ENCODE measurements at places on chromosomes 6 and 20.

DNA sequence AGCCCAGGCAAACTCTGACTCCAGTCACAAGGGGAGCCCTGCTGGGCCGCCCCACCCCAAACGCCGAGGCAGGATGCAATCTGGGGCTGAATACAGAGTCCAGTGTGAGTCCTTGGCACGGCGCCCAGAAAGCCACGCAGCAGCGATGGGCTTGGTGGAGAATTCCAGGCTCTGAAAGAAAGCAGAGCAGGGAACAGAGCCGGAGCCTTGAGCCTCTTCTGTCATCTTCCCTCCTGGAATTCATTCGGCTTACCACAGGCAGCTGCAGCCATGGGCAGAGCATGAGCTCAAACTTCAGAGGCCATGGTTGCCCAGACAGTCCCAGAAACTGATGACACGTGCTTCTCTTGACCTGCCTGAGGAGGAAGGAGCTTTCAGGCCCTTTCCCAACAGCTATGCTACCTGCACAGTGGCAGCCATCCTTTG lies 441.1 kb upstream of the JARID2 start:
- no peak for DNase-seq

GRCh38 chr6:14159090-14159489 lies 41.5 kb downstream of the CD83 start:
- DNase-seq: no peak

GRCh38 chr20:51122931-51123658 lies 100.2 kb upstream of the KCNG1 start:
- no peak for DNase-seq

GRCh38 chr6:1724616-1725015 lies 114.9 kb downstream of the FOXC1 start:
- DNase-seq: no peak

GRCh38 chr6:159062564-159062945 lies 17.8 kb upstream of the TAGAP start:
- DNase-seq: peak; percentile 43

DNA sequence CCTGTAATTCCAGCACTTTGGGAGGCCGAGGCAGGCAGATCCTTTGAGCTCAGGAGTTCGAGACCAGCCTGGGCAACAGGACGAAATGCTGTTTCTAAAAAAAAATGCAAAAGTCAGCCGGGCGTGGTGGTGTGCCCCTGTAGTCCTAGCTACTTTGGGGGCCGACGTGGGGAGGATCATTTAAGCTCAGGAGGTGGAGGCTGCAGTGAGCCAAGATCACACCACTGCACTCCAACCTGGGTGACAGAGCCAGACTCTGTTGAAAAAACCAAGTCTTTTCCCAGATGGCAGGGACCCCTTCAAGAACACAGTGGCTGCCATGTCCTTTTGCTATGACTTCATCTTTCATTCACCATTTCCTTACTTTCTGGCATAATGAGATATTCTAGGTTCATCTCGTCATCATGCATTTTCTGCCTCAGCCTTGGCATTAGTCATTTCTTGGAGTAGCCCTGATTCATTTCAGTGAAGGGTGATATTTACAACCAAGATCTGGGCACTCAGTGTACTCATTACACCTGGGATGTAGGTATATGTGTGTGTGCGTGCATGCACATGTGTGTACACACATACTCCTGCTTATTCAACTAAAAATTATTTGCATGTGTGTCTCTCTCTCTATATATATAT lies 61.4 kb upstream of the TOX2 start:
- no peak for DNase-seq

GRCh38 chr6:162153120-162153519 lies 574.4 kb downstream of the PRKN start:
- DNase-seq: no peak

DNA sequence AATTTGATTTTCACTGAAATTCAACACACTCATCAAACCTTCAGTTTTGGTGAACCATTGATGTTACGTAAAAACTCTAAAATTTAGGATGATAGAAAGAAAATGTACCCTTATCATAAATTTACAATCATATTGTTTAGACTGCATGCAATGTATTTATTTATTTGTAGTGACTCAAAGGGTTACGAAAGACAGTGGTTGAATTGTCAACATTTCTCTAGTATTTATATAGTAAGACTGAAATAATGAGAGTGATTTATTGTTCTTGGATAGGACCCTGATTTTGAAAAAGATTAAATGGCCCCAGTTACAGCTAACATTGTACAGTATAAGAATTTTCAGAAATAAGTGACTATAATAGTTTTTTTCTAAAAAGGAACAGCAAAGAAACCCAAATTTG lies 591.5 kb downstream of the RFPL4B start:
- no peak for DNase-seq

DNA sequence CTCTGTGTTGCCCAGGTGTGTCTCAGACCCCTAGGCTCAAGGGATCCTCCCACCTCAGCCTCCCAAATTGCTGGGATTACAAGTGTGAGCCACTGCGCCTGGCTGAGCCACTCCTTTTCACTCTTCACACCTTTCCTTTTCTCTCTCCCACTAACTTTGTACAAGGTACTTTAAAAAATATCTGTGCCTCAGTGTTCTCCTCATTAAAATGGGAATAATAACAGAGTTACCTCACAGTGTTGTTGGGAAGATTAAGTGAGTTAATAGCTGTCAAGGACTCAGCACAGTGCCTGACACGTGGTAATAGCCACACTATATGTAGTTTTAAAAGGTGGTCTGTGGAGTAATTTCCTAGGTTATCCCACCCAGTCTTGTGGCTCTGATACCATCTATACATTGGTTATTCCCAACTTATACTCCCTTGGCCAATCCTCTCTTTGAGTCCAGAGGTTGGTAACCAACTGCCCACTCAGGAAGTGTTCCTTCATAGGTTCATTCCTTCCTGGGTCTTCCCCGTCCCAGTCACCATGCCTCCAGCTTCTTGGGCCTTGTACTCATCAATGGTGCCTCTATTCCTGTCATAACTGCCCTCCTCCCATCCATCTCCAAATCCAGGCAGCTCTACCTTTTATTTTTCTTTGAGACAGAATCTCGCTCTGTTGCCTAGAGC lies 78.6 kb upstream of the NAA20 start:
- no peak for DNase-seq

GRCh38 chr20:50244352-50245149 lies 53.9 kb downstream of the CEBPB start:
- DNase-seq: no peak

GRCh38 chr6:82245376-82245775 lies 2.2 kb downstream of the IBTK start:
- no peak for DNase-seq

- no peak for DNase-seq
Measured at GRCh38 chr6:136983687-136984086, 61.1 kb downstream of the IL20RA start.

DNA sequence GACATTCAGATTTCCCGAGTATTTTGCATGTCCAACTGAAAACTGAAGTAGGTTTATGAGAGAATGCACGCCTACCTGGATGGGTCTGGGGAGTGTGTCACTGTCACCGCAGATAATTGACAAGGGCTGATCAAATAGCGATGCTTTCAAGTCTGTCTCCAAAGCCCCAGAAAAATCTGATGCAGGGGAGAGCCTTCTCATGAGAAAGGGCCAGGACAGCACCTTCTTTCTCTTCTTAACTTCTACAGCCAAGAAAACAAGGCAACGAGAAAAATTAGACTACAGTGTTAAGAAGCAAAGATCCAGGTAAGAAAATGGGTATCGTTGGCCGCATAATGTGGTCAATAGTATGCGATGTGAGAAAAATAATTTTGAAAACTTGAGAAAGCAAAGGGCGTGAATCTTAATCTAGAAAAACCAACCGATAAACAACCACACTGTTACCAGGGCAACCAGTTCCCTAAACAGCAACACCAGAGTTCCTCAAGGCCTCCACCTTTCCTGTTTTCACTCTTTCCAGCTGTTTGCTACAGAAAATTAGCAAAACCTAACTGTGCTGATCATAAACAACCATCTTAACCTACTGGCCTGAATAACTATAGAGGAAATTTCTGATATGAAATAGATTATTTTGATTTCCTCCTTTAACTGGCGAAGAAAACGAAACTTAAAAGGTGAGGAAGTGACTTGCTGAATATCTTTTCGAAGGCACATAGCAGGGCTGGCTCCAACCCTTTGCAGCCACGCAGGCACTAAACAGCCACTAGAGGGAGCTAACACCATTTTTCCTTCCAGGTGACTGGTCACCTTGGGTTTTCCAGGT lies 2.6 kb downstream of the TAGAP start:
- DNase-seq: peak; percentile 66

DNA sequence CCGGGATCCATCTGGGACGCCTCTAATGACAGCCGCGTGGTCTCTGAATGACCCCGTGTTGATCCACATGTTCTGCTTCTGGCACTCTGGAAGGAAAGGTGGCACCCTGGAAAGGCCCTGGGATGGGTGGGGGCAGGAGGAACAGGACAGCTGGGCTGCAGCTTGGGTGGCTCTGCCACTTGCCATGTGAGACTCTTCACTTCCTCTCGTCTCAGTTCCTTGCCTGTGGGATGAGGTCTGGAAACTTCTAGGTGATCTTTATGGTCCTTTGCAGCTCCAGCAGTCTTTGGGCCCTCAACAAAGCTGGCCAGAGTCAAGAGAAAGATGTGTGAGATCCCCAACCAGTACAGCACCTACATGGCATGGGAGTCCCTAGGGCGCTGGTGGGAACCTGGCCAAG lies 26.5 kb downstream of the PPP1R3G start:
- no peak for DNase-seq

GRCh38 chr6:149012040-149012545 lies 265.3 kb downstream of the UST start:
- DNase-seq: no peak

DNA sequence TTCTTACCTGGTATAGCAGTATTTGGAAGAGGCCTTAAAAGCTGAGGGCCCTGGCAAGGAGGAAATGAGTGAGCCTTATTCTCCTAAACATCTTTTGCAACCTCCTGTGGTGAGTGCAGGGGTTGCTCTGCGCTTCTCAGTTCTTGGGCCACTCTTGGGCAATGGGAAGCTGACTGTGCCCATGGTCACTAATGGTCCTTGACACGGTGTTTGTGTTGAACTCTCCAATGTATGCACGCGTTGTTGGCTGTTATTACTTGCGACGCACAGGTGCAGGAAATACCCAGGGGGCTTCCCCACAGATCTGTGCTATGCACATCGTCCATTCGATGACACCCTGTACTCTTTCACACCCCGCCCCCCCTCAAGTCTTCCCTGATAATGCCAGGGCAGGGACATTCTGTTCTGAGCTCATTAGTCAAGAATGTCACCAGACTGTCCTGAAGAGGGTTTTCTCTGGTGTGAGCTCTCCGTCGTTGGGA lies 79.7 kb downstream of the EDN1 start:
- peak; percentile 50 for DNase-seq

DNA sequence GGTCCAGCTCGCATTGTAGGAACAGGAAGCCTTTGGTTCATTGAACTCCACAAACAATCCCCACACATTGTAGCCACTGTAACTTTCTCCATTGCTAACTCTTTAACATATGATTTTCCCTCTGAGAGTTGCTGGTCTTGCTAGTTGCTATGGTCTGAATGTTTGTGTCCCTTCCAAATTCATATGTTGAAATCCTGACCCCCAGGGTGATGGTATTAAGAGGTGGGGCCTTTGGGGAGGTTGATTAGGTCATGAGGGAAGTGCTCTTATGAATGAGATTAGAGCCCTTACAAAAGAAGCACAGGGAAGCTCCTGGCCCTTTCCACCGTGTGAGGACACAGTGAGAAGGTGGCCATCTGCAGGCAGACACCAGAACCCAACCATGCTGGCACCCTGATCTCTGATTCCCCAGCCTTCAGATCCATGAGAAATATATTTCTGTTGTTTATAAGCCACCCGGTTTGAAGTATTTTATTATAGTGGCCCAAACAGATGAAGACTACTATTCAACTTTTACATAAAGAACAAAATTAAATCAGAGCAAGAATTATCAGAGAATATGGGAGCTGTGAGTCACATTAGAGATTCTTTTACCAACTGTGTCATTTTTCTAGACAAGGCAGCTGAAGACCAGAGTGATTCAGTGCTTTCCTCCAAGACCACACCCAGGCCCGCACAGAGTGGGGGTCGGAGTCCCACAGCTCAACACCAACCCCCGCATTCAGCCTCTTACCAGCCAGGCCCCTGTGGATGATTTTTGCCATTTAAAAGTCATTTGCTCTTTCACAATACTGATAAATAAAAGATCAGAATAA lies 143.0 kb downstream of the SAMD5 start:
- no peak for DNase-seq

- no peak for DNase-seq
Measured at GRCh38 chr6:26539071-26539615, 977 bp downstream of the HMGN4 start.

- no peak for DNase-seq
Measured at GRCh38 chr6:2509711-2510110, 241.0 kb downstream of the MYLK4 start.

DNA sequence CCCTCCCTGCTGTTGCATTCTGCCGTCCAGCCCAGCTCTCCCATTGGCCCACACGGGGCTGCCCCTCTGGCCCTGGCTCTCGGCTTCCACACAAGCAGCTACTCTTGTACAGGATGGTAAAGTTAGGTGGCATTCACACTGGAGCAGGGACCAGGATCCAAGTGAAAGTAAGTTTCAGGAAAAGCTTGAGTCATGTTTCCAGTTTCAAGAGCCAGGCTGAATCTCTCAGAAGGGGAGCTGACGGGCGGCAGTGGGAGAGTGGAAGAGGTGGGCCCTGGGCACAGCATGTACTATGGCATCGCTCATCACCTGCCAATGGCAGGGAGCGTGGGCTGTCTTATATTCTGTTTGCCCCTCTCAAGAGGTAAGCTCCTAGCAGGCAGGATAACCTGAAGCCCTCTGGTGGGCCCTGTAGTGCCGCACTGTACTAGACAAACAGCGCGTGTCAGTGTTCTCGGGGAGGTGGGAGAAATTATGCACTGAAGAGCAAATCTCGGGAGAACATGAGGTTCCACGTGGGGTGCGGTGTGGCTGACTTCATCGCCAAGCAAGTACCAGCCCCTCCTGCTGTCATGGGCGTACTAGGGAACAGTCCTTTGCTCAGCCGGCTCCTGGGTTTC lies 241.5 kb downstream of the NRN1 start:
- DNase-seq: no peak

DNA sequence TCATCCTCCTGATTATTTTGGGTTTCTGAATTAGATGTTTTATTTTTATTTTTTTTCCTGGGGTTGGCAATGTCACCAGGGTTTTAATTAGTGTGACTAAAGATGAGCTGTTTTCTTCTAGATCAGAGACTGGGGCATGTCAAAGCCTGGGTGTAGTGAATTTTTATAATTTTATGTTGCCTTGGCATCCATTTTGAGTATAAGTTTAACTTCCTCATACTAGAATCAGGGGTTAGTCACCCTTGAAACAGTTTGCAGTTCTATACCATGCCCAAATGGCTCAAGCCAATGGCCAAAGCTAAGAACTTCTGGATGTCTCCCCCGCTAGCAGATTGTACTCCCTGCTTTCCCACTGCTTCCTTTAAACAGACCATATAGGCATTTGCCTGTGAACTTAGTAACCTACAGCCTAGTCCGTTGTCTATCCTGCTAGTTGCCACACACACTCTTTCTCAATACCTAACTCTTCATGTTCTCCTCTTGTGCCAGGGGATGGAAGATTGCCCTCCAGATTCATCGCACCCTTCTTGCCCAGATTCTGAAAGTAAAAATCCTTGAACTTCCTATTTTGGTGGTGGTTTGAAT lies 54.5 kb downstream of the KIAA0408 start:
- no peak for DNase-seq

All from GM20000 (cell line).